NCI-H526 (cell line): ENCODE measurements at places on chromosomes 2 and 18.

GRCh38 chr2:46001741-46002506 lies 295.3 kb upstream of the EPAS1 start:
- no peak for DNase-seq

GRCh38 chr2:29892585-29893259 lies 28.7 kb downstream of the ALK start:
- DNase-seq: no peak

- DNase-seq: no peak
These were observed 8.3 kb upstream of the CASP10 start for GRCh38 chr2:201174687-201175086.

GRCh38 chr18:76387608-76388007 lies 107.4 kb downstream of the ZNF516 start:
- DNase-seq: no peak

GRCh38 chr2:200351815-200352214 lies 45.3 kb downstream of the SPATS2L start:
- no peak for DNase-seq

- DNase-seq: no peak
These were observed 99.6 kb upstream of the THSD7B start for GRCh38 chr2:136665736-136666135.

- DNase-seq: no peak
These were observed 131.3 kb downstream of the CTIF start for GRCh38 chr18:48669991-48670750.

- DNase-seq: no peak
These were observed 274.5 kb downstream of the MYCN start for GRCh38 chr2:16214861-16215260.

GRCh38 chr2:234203135-234203984 lies 152.9 kb downstream of the SPP2 start:
- DNase-seq: no peak
